ENCODE measurements at places on chromosomes 4 and X.

DNA sequence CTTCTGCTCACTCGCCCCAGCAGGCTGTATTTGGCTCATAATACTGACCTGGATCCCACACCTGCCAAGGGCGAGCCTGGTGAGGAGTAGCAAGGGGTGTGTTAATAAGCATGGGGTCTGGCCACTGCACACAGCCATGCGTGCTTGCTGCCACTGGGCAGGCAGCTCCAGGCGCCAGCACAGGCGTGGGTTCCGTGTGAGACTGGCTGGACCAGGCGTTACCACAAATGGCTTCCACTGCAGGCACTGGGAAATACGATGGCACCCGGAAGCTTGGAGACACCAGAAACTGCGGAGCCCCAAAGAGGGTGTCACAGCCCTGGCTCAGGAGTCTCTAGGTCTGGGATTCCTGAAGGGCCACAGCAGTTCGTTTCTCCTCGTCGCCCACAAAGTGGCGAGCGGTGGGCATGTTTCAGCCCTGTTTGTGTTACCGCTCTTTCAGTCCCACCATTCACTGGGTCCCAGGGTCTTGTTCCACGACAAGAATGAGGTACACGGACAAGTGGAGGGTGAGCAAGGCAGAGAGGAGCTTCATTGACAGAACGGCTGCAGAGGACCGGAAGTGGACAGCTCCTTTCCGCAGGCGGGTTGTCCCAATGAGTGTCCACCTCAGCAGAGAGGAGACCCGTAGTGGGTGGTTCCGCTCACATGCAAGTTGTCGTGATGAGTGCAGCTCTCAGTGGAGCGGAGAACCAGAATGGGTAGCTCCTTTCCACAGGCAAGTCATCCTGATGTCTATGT, 428.9 kb downstream of the EPHA5 start:
- DNase-seq, result no peak
- H3K4me3 ChIP-seq, result no peak overlapping the region
- H3K27me3 ChIP-seq, result no peaks in the 10 kb centered on the region
- H3K27ac ChIP-seq, result no peak overlapping the region

DNA sequence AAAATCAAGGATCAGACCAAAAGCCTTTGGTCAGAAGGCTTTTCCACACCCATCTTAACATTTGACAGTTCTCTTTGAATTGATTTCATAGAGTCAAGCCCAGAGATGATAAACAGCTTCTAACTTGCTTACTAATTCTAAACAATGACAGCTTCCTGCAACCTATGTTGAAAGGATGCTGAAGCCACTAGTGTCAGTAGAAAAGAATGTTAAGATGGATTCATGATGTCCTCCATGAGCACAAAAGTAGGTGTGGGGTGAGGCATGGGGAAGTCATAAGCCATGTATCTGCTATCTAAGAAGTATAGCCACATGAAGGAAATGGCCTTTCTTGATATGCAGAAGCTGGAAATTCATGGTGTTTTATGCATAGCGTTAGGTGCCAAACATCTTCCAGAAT, 269.3 kb downstream of the DHX15 start:
- no peak overlapping the region for H3K27ac ChIP-seq
- H3K27me3 ChIP-seq, result no peaks in the 10 kb centered on the region

GRCh38 chr4:23737571-23737970, 152.3 kb downstream of the PPARGC1A start:
- no peaks in the 10 kb centered on the region for H3K27me3 ChIP-seq
- no peak for DNase-seq
- no peak overlapping the region for H3K27ac ChIP-seq
- no peaks in the 10 kb centered on the region for H3K36me3 ChIP-seq
- no peak overlapping the region for H3K4me3 ChIP-seq

- no peak overlapping the region for H3K4me3 ChIP-seq
These were observed 1961.5 kb upstream of the TENM3 start for GRCh38 chr4:180281724-180282123.
